Activated CD4-positive, alpha-beta T cell treated with anti-CD3 and anti-CD28 coated beads, Interleukin-2, amount 50 U/mL, for 24 hours (primary cell): ENCODE measurements at places on chromosomes 2 and 18.

DNA sequence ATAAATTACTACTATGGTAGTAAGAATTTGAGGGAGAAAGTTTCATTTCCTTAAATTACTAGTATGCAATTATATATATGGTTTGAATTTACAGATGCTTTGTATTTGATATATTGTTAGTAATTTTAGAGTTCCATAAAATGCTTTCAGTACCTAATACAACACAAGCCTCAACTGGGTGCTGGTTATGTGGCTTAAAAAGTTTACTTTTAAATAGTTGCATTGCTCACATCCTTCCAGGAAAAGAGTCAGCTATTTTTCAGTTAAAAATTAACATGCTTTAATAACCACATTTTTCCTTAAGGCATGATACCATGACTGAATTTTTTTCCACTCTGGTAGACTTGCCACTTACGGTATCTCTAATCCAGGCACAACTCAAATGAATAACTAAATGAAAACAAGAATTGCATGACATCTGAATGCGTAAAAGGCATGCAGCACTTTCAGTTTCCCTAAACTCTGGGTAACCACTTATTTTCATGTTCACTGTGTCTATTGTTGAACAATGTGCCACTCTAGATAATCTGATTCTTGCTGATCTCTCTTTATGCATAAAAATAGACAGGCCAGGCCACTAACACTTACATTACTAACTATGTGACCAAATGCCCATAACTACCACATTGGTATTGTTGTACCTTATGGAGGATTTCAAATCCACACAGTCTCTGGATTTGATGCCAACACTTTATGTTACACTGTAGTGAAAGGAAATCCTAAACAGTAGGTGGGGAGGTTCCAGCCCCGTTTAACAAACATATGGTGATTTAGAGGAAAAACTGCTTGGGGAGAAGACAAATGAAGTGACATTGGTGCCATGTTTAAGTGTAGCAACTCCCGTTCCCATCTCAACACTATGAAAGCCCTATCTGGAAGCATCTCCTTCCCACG is 35.5 kb upstream of the SLC35F5 start:
- DNase-seq = no peak

DNA sequence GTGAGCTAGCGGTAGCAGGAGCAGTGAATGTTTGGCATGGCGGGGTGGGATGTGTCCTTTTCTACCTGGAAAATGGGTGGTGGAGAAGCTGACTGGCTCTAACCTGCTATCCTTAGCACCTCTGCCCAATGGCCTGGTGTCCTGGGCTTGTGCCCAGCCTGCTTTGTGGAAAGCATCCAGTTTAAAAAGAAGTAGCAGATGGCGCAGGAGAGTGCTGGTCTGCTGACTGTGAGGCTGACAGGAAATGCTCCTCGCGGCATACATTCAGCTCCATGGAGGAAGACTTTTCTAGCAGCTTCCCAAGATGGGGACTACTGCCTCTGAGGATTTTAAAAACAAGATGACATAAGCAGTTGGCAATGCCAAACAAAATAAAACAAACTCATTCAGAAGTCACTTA is 56.2 kb upstream of the LYPD6B start:
- no peak for DNase-seq

- no peak for DNase-seq
Observed at GRCh38 chr2:240433973-240434727, 1.3 kb upstream of the GPC1 start.

DNA sequence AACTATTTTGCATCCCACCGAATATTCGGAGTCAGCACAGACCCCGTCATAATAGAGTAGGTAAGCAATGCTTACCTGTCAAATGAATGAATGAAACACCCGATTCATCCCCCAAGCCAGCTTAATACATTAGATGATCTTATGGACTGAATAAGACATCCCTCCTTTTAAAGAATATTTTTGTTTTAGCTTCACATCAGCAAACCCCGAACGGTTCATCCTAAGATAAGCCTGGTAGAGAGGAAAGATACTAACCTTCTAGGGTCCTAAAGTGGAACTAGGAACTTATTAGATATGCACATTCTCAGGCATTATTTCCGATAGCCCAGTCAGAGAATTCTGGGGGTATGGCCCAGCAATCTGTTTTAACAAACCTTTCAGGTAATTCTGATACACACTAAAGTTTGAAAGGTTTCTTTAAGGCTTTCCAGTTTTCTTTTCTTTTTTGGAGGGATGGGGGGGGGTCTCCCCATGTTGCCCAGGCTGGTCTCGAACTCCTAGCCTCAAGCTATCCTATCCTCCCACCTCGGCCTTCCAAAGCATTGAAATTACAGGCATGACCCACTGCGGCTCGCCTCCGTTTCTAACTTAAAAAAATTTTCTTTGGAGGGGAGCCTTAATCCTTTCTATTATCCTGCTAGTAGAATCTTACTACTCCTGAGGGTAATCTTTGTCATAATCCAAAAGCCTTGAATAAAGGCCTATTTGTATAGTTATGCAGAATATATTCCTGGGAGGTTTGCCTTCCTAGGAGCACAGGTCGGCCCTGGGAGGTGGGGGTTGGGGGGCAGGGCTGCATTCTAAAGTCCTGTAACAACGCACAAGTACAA is 1.0 kb upstream of the ACTR3 start:
- DNase-seq = no peak

- DNase-seq = no peak
Observed at GRCh38 chr2:34808426-34808825, 1209.3 kb upstream of the FAM98A start.

DNA sequence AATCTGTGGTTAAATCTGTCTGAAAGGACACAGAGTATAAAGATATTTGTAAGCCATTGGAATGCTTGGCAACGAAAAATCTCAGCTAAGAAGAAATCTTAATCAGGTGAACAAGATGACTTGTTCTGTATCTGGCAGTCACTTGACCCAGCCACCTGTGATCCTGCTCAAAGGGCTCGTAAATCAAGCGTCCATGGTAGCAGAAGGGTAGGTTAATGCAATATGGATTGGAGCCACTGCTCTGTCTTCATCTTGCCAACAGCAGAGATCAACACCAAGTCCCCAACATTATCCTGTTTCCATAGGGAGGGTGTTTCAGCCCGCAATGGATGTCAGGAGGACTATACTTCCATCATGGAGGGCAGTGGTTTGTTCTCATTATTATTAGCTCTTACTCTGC is 378.4 kb downstream of the CDH7 start:
- DNase-seq = no peak

GRCh38 chr2:30860726-30861125 is 53.5 kb upstream of the CAPN13 start:
- DNase-seq = no peak

- no peak for DNase-seq
Observed at GRCh38 chr2:109395494-109396201, 218.1 kb downstream of the SEPTIN10 start.

- DNase-seq = no peak
Observed at GRCh38 chr2:64652231-64653108, 1.2 kb downstream of the SERTAD2 start.

GRCh38 chr2:208250388-208250787 is 4.5 kb downstream of the IDH1 start:
- no peak for DNase-seq

GRCh38 chr2:21367421-21367820 is 243.7 kb downstream of the TDRD15 start:
- DNase-seq = no peak

DNA sequence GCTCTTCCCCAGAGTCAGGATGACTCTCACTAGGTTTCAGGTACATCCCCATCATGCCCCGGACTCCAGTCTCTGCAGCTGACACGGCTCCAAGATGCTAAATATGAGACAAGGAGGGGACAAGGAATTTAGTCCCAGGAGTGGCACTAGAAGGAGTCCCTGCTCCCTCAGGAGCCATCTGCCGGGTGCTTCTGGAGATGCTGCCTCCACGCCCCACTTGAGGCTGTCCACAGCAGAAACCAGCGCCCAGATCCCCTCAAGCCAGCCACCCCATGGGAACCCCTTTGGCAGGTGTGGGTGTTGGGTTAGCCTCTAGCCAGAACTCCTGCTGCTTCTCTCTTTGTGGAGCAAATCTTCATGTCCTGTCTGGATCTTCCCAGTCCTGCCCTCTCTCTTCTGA is 40.3 kb downstream of the BCL11A start:
- no peak for DNase-seq
